ENCODE measurements at places on chromosomes 11 and 22.

DNA sequence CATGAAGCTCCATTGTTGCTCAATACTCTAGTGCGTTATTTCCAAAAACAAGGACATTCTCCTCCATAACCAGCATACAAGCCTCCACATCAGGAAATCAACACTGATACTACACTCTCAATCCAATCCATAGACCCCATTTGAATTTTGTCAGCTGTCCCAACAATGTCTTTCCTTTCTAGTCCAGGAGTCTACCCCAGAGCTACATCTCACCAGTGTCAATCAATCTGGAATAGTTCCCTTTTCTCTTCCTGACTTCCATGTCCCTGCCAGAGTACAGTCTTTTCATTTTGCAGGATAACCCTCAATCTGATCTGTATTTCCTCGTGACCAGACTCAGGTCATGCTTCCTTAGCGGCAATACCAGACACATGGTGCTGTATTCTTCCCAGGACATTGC, 43.0 kb downstream of the TCF20 start:
- no peak for DNase-seq

DNA sequence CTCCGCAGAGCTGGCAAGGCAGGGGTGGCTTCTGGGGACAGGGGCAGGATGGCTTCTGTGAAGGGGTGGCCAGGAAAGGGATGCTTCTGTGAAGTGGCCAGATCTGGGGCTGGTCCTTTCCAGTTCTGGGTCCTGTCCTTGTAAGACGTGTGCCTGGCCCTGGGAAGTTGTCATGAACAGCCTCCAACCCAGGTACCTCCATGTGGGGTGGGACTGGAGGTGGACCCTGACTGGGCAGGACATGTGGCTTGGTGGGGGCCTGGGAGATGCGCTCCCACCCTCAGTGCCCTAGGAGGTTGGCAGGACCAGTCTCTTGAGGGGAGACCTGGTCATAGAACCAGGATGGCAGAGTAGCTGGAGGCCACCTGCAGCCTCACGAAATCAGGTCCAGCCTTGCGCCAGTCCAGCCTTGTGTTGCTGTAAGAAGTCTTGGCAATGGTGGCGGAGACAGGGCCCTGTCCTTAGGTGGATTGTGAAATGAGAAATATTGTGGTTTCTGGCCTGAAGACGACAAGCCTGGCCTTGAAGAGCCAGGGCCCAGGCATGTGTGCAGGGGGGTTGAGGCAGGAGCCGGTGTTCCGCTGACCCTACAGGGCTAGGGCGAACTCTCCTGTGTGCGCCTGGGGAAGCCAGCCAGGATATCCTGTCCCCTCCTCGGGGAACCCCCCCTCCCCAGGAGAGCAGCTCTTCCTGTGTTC, 2.6 kb downstream of the KCNQ1 start:
- no peak for DNase-seq

DNA sequence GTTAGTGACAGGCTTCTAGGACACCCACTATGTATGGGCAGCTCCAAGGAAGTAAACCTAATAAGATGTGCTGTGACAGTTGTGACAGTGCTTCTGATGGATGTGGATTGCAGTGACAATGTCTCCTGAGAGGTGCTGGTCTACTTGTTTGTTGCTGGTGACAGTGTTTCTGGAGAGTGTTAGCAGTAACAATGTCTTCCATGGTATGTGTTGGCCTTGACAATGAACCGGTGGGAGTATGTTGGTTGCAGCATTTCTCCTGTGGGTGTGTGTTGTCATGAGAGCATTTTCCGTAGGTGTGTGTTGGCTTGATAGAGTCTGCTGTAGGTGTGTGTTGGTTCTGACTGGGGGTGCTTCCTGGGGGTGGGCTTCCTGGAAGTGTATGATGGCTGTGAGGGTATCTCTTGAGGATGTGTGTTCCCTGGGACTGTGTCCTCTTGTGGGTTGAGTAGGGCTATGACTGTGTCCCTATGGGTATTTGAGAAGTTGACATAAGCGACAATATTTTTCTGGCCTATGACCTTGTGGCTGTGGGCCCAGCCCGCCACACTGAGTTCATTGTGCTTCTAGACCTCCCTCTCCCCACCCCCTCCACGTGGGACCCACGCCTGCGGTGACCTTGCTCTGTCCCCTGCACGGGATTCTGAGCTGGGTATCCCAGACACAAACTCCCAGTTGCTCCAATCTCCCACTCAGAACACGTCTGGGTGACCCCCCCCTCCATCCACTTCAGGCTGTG, 1.2 kb downstream of the DCHS1 start:
- DNase-seq = no peak

DNA sequence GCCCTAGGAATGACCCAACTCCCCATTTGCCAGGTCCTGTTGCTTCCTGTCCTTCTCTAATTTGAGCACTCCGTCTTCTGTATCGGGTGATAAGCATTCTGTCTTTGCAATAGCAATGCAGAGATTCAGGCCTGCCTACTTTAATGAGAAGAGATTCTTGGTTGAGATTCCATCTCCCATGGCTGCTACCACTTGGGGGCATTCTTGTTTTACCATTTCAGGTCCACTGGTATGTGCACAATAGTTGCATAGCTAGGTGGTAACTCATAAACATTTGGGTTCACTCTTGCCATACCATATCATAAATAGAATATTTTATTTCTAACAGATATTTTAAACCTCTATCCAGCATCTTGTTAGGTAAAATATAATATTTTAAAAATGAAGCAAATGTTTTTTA, 34.4 kb upstream of the CALCB start:
- DNase-seq = no peak

- DNase-seq = no peak
Measured at GRCh38 chr22:38030311-38031133, 26.7 kb upstream of the PICK1 start.

DNA sequence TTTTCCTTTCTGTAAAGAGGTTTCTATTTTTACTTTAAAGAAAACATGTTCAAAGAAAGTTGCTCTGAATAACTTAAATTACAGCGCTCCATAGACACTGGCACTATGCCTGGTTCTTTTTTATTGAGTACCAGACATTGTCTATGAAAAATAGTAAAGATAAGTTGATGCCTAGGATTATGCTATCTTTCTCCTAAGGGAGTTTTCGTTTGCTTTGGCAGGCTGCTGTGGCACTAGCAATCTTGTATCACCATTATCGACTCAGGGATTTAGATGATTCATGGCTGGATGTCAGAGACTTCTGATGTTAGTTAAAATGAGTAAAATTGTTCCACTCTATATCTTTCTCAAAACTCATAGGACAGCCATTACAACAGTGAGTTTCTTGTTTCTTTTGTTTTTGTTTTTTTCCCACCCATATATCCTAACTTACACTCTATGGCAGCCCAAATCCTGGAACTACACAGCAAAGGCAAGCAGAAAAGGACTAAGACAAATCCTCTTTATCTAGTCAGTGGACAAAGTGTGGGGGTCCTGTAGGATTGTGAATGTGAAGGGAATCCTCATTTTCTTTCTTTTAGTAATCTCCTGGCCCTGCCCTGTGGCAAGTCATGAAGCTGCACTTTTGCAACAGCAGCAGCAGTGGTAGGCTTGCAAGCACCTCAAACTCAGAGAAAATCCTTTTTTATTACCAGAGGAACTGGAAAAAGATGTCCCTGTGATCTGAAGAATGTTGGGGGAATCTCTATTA, 20.7 kb downstream of the SLN start:
- no peak for DNase-seq

DNA sequence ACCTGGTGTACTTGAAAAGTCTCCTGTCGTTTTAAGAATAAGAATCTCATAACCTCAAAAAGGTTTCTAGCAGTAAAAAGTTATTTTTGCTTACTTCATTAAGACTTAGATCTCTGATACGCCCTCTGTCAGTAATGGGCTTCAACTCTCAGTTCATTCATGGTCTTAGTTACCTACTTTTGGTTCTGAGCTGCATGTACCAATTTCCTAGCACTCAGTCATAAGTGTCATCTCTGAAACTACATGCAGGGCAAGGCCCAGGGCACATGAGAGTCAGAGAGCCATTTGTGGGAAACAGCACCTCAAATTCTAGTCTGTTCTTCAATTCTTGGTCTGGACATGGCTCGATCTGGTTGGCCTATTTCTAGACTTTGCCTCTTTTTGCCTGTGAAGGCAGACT, 838.4 kb downstream of the FAM181B start:
- no peak for DNase-seq

DNA sequence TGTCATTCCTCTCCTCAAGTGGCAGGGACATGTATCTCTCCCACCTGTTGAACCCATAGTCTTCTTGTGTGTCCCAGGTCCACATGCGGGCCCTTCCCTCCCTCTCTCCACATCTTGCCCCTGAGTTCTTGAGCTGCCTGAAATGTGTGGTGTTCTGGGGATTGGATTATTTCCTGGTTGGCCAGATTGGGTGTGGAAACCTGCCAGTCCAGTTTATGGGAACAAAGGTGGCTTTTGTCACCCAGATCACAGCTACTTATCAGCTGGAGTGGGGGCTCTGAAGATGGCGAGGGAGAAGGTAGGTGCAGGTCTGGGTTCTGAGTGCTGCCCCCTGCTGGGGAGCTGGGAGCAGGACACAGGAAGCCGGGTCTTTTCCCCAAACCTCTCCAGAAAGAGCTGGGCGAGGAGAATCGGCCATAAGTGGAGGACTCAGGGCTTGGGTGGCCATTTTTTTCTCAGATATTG, 14.2 kb downstream of the DTX4 start:
- DNase-seq = no peak

GRCh38 chr11:114553642-114554041, 6.0 kb downstream of the NXPE1 start:
- DNase-seq = no peak

DNA sequence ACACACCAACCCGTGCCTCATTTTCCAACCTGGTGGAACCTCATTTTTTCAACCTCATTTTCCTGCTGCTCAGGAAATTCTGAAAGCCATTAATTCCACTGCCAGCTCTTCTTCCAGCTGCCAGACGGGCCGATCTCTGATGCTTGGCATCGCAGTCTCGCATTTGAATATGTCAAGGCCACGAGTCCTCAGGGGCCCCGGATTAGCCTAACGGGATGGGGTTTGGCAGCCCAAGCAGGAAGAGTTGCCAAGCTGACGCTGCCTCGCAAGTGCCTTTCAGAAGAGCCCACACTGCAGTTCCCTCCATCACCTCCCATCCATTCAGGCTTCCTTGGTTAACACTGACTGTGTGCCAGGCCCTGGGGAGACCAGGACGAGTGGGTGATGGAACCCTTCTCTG, 8.7 kb downstream of the RASD2 start:
- no peak for DNase-seq

GRCh38 chr11:47649276-47649675, 6.9 kb upstream of the MTCH2 start:
- DNase-seq = no peak

- DNase-seq = no peak
Measured at GRCh38 chr11:76241243-76242000, 35.1 kb upstream of the WNT11 start.

DNA sequence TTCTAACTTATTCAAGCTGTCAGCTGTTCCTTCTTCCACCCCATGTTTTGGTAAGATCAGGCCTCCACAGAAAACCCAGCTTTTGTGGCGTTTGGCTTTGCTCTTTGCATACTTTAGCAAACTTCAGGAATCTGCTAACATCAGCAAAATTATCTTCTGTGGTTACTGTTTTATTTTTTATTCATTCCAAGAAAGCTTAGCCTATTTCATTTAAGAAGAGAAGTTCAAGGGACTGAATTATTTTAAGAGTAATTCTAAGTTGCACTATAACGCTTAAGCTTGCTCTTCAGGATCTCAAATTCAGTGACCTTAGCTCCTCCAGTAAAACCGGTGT, 1.1 kb downstream of the JHY start:
- DNase-seq = no peak

DNA sequence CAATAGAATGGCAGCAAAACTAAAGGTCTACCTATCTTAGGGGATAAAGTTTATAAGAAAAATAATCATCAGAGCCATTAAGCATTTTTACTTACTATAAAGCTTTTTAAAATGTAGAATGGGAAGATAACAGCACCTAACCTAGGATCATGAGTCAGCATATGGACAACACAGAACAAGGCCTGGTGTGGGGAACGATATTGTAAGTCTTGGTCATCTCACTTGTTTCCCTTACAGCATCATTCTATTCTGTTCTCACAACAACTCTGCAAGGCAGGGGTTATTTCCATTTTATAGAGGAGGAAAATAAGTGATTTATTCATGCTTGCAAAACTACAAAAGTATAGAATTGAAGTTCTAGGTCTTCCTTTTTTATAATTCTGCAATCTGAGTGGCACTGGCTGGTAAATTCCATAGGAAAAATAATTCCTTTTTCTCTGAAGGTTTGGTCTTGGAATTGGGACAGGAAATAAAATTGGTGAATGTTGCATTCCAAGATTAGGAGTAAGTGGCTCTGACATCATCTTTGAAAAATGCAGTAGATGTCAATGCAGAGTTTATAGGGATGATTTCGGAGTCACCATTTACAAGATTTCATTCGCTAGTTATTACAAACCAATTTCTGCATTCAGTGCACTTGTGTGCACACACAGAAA, 423.0 kb downstream of the DYNC2H1 start:
- DNase-seq = no peak

DNA sequence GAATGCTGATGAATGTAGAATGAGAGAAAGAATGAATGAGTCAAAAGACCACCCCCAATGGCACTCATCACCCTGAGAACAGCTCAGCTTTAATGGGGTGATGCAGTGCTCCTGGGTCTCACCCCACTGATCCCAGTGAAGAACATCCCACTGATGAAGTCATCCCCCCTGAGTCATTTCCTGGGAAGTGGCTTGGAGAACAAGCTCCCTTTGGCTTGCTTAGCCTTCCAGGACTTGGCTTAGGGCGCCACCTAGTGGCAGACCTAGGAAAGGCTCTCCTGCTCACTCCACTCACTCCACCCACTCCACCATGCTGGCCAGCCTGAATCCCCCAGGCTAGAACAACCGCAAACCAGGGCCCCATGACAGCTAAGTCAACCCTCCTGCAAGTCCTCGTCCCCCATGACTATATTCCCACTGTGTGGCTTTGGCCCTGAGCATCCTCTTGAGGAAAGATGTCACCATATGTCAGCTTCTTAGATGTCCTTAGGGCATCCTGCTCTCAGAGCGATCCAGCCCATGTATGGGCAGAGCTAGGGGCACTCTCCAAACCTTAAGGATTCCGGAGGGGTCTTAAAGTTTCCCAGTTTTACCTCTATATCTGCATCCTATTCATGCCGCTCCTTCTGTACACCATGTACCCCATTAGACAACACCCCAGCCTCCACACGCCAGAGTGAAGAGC, 17.8 kb upstream of the TMPRSS13 start:
- DNase-seq = peak; percentile 90

DNA sequence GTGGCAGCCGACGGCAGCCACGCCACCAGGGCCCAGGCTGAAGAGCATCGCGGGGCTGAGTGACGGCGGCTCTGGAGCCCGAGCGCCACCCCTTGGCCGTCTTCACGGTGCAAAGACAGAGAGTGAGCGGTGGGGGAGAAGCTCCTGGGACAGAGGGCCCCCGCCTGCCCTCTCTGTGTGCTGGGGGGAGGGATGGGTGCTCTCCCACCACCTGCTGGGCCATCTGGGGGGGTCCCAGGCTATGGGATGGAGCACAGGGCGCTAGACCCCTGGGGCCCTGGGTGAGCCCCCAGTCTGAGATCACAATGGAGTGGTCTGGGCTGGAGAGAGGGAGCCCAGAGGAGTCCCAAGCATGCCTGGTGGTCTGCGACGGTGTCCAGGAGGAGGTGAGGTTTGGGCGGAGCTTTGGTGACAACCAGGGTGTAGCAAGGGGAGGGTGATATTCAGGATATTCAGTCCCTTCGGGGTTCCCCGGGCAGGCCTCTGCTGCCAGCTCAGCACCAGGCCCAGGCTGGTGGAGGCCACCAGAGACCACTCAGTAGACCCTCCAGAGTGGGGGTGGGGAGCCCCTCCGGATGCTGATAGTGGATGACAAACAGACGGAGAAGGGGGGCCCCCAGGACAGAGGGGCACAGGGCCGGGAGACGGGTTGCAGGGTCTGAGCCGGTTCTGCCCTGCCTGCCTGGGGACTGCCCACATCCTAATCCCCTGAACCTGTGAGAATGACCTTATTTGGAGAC, 78.1 kb upstream of the PRR5 start:
- DNase-seq = no peak

GRCh38 chr11:65879617-65880016, at the start of gene CTSW:
Gene CTSW (plus strand): TSS chr11:65879837. CDS start chr11:65879855, 18 bp downstream.
- no peak for DNase-seq
